ENCODE measurements at places on chromosomes 6 and 20.
A peak's percentile ranks its signal among the peaks of the same experiment; 100 is the strongest.

DNA sequence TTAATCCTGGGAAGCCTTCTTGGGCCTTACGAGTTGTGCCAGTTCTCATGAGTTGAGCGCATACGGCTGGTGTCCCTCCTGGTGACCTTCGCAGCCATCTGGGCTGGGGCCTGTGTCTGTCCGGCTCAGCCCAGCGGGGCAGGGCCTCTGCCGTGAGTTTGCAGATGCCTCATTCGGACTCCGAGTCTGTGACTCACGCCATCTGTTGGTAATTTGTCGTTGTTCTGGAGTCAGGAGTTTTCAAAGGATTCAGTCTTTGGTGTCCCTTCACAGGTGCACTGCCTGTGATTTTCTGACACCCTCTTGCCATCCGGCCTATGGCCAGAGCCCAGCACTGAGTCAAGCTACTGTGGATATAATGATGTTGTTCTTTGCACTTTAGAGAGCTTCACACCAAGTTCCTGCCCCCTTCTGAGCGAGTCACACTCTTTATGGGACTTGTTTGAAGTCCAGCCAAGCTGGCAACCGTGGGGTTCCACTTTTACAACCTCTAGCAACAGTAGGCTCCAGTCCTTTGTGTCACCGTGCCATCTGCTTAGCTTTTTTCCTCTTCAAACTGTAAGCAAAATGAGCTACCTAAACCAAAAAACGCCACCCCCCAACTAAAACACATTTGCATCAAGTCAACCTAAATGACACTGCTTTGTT lies 175.6 kb downstream of the AIG1 start:
- no peak for DNase-seq

DNA sequence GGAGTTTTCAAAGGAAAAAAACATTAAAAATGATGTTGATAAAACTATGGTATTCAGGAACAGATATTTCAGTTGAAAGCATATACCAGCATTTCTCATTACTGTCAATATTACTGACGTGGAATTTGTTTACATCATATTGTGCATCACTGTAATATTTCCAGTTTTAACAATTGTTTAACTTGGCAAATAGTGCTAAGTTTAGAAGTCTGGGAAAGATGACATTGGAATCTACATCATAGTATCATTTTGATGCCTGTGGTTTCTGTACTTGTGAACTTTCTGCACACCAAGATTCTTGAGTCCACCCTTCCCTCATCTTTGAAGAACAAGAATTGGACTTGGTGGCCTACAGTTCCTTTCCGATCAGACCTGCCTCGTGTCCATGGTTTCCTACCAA lies 98.1 kb downstream of the RALGAPA2 start:
- DNase-seq = no peak

GRCh38 chr6:52992980-52993920 lies 1.8 kb downstream of the GSTA4 start:
- no peak for DNase-seq

- DNase-seq = no peak
Measured at GRCh38 chr6:169573883-169574282, 127.9 kb downstream of the WDR27 start.

DNA sequence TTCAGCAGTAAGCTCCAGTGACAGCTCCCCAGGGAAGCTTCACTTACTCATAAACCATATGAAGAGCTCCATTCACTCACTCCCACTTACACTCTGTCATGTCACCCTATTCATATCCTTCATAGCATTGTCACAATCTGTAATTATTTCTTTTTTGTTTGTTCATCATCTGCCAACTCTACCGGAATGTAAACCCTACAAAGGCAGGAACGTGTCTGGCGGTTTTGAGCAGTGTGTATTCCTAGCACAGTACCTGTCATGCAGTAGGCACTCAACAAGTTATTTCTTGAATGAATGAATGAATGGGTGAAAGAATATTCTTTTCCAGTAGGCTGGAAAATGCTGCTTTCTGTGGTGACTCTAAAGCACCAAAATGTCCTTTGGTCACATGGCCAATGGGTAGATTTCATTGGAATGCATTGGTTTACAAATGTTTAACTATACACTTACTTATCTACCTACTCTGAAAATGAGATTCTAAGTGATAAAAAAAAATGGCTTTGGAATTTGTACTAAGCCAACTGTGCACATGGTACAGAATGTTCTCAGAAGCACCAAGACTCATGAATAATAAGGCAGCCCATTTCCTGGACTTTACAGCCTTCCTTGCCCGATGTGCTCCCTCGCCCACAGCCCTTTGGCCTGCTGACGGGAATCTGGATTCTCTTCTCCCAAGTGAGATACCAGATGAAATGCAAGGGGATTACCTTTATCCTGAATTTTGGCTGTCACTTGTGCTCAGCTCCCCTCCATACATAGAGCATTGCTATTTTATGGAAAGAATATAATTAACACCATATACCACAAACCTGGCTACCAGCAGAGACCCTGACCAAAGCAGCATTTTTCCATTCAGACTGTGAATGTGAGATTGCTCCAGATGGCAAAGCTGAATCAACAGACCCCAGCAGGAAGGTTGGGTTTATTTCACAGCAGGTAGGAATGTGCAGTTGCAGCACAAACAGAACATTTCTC lies 273.3 kb downstream of the ALDH8A1 start:
- no peak for DNase-seq

DNA sequence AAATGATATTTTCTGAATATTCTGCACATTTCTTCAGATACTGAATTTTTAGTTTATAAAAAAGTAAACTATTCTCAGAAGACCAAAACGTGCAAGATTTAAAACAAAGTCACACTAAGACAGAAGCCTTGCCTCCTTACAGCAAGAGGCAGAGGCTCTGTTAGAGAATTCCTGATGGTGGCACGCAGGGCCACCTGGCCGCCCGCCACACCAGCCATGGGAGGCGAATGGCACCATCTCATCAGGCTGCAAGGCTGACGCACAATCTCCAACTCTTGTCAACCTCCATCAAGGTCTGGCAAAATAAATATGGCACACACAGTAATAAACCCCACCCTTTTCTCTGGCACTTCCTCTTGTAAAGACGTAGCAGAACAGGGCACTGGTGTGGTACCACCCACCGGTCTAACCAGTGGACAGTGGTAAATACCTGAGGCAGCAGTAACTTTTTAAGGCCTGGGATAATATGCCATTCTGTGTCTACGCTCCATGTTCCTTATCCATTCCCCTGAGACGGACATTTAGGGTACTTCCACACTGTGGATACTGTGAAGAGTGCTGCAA lies 111.4 kb downstream of the WDR27 start:
- DNase-seq = no peak

- DNase-seq = no peak
Measured at GRCh38 chr6:12939314-12939713, 222.7 kb downstream of the PHACTR1 start.

GRCh38 chr6:8130399-8130798 lies 28.1 kb upstream of the EEF1E1 start:
- DNase-seq = no peak

- no peak for DNase-seq
Measured at GRCh38 chr20:37378785-37379598, 33.1 kb downstream of the SRC start.

DNA sequence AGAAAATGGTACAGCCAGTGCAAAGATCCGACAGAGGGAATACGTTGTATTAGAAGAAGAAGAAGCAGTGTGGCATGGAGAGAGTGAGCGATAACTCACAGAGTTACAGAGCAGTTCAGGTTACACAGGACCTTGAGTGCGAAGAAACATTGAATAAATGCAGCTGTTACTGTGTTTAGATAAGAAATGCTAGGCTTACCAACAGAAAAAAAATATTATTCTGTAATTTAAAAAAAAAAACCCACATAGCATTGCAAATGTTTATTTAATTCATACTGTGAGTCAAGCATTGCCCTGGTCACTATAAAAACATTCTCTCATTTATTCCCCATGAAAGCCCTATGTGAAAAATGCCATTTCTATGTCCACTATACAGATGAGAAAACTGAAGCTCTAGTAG lies 373.4 kb upstream of the EPHA7 start:
- no peak for DNase-seq

GRCh38 chr20:37845878-37846277 lies 57.0 kb upstream of the VSTM2L start:
- no peak for DNase-seq

DNA sequence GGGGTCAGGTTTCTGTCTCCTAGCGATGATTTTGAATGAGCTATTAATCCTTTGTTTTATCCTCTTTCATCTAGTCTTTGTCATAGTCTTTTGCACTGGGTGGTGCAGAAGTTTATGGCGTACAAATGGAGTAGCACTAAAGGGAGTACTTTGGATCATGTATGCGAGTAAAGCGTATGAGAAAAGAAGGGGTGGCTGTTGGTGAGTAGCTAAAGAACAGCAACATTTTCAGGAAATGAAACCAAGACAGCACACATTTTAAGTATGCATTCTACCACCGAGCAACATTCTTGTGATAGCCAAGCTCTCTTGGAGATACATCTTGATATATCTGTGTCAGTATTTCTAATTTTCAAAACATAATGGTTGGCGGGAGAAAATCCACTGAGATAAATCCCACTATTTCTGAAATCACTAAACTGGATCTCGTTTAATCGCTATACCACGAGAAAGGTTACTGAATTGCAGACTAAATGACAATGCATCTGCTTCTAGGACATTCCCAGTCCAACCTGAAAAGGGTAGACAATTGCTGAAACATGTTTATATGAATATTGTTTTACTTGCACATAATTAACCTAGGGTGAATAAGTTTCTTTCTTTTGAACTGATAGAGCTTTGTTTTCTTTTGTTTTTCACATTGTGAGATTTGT lies 196.1 kb downstream of the TRIM27 start:
- DNase-seq = no peak

GRCh38 chr6:111606620-111607115 lies 990 bp upstream of the TRAF3IP2 start:
- DNase-seq = peak; percentile 9

DNA sequence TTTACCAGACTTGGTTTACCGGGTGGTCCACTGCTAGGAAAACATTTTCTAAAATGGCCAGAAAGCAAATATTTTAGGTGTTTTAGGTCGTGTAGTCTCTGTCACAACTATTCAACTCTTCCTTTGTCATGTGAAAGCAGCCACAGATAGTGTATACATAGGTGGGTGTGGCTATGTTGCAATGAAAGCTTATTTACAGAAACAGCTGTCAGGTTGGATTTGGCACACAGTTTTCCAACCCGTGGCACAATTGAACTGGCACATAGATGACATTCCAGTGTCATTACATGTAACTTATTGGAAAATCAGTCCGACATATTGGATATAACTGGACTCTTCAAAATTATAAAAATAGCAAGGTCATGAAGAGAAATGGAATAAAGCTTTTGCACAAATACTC lies 68.9 kb upstream of the KCNQ5 start:
- DNase-seq = no peak

DNA sequence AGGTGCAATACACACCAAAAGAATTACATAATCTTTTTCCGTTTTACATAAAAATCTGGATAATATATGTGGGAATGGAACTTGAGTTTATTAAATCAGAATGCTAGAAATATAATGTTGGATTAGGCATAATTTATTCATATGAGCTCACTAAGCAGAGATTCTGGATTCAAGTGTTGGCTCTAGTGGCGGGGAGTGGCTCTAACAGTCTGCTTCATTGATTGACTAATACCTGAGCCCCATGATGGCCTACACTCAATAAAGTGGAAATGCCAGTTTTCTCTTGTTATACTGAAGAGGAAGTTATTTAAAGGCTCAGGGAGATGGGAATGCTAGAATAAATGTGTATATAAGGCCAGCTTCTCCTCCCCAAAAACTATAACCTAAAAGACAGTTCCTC lies 285.5 kb upstream of the MOCS1 start:
- DNase-seq = no peak

DNA sequence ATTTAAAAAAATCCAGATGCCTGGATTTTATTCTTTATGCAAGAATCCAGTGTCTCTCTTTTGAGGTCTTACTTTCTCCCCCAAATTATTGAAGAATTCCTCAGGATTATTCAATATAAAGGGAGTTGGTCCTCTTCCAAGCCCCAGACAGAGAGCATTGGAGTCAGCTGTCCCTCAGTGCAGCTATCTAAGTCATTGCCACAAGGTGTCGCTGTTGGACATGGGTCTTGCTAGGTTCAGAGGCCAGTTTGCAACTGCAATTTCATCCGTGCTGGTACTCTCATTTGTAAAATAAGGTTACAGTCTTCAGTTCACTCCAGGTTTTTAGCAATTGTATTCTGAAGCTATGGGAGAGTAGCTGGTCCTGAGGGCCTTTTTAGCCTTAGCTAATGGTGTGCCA lies 27.8 kb downstream of the CCN2 start:
- no peak for DNase-seq

GRCh38 chr6:94350833-94351232 lies 931.5 kb upstream of the EPHA7 start:
- DNase-seq = no peak

DNA sequence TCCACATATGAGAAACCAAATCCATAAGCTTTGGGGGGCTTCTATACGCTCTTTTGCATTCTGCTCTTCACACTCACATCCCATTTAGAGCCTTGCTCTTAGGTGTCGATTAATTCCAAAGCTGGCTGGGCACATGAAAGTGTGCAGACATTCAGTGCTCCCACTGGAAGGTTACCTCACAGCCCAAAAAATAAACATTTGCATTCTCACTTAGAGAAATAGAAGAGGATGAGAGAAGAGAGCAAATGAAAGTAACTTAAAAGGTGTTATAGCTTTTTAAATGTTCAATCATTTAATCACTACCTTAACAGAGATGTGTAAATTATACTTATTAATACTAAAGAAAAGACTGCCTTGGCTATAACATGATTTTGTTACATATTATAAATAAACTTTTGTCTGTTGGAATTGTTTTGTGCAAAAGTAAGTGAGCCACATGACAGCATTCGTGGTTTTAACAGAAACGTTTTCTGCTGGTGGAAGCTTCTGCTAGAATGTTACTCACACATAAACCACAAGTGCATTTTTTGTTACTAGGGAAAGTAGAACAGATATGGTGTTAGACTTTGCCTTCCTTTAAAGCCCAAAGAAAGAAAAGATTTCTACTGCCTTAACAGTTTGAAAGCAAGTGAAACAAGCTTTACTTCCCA lies 116.7 kb downstream of the SIM1 start:
- DNase-seq = no peak

DNA sequence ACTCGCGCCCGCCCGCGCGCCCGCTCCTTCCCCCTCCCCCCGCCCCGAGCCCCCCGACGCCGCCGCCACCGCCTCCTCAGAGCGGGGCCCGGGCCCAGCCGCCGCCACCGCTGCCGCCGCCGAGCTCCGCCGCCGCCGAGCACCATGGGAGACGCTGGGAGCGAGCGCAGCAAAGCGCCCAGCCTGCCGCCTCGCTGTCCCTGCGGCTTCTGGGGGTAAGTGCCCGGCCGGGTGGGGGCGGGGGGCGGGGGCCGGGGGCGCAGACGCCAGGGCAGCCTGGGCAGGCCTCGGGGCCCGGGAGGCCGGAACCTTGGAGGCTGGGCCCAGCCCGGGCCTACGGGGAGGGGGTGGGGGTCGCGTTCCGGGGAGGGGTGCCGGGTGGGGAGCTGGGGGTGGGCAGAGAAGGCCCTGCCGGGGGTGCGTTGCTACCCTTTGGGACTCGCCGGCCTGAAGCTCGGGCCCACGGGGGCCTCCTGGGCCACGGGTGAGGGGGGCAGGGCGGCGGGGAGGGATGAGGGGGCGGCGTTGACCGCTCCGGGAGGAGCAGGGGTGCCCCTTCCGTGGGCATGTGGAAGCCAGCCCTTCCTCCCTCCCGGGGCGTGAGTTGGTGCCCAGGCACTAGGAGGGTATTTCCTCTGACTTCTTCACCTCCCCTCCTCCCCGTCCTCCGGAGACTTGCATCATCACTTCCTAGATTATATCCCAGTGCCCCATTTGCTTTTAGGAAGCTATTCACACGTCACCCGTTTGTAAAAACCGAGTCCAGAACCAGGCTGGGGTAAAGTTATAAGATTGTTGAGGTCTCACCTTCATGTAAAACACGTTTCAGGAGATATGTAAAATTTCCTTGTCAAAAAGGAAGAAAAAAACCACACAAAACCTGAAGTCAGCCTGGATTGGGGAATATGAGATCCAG lies 533 bp downstream of the ZFAND3 start:
- DNase-seq = peak; percentile 39
